ENCODE measurements at places on chromosomes 11 and 22.

- DNase-seq = peak; percentile 90
These were observed at the start of gene ANKRD42 for GRCh38 chr11:83193315-83194280. ANKRD42 (plus strand) TSS chr11:83193712; CDS start chr11:83194671, 959 bp downstream.

DNA sequence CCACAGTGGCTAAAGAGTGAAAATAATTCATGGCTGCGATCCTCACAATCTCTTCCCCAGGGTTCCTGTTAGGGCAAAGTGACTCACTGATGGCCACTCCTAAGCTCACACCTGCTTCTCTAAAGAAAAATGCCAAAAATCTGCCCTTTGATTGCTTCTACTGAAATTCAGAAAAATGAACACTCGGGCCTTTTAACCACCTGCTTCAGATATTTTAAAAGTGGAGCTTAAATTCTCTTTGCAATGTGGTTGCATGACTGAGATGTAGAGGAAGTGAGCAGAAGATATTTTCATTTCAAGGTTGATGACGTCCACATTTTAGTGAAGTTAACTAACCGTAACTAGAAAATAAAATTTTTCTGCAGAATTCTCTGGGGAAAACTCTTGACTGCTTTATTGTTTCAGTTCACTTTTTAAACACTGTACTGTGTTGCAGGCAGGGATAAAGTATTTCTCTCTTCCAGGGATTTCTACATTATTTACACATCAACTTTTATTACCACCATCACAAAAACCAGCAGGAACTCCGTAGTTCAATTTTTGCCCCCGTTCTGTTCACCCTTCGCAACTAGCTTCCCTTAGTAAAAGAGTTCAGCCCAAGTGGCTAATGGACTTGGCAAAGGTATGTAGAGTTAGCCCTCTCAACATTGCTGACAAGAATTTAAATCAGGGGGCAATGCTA is 8.5 kb downstream of the RAB30 start:
- DNase-seq = peak; percentile 73

DNA sequence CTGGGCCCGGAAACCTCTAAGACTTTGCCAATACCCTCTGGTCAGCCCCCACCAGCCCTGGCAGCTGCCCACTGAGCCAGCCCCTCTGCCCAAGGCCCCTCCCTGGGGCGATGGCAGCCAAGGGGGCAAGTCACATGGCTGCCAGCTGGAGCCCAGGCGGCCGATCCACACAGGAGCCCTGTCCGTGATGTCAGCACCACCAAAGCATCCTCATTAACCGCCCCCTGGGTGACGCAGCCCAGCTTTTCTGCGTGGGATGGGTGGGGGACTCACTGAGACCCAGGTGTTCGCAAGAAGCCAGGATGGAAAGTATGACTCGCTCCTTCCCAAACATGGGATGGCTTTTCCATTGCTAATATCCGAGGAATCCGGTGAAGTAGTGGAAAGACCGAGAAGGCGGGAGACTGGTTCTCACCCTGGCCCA is 46.6 kb upstream of the WNT7B start:
- DNase-seq = no peak

DNA sequence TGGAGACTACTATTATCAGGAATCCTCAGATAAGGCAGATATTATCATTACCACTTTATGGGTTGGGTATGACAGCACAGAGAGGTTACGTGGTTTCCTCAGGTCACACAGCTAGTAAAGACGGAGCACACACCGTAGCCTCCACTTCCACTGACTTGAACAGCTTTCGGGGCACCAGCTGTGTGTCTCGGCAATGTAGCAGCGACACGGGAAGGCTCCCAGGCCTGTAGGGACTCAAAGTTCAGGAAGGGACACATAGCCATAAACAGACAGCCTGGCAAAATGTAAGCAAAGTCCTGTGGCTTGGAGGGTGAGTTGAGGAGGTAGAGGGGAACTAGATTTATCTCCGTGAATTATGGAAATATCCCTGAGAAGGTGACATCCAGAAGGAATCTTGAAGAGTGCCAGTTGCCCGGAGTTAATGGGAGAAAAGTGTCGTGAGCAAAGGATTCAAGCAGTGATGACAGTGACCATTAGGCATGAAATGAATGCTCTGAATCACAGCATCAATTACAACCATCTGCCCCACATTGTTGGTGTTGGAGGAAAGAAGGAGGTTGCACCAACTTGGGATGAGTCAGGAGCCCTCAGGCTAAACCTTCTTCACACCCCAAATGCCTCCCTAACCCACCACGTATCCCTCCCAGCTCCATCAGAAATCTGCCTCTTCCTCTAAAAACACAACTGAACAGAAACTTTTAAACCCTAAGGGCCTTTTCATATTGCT is 106.7 kb upstream of the ASPHD2 start:
- DNase-seq = no peak
